Gastroesophageal sphincter (tissue), 4 donors: ENCODE measurements at places on chromosomes 6 and 20. TPM values are rescaled to one million over a fixed set of nuclear protein-coding genes. Genes with fewer than 3 reads are reported as not detected.

The LGSN gene
- not detected for total RNA-seq

The SLC22A23 gene
- total RNA-seq = 7.5 TPM

The IRF4 gene
- total RNA-seq = 0.89 TPM

The NRN1 gene
- total RNA-seq = 13.2 TPM

The MSH5 gene
- 8.7 TPM for total RNA-seq

The PPP1R16B gene
- total RNA-seq = 5.4 TPM
